ENCODE measurements at places on chromosomes 6 and 20.

GRCh38 chr20:63956664-63957003 is 418 bp upstream of the UCKL1 start:
- no peak for DNase-seq

DNA sequence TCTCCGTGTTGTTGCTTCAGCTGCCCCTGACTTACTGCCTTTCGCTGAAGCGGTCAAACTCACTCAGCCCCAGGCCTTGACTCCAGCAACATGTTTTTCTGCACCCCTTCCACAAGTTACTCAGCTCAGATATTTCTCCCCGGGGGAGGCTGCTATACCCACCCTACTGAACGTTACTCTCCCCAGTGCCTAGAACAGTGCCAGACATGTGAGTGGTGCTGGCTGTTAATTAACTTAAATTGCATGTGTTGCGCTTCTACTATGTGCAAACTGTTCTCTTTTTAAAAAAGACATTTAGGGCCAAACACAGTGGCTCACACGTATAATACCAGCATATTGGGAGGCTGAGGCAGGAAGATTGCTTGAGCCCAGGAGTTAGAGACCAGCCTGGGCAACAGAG is 41.2 kb upstream of the DOK5 start:
- no peak for DNase-seq

GRCh38 chr6:136846046-136846445 is 23.7 kb downstream of the PEX7 start:
- DNase-seq = no peak

GRCh38 chr20:38806855-38807655 is 1.6 kb downstream of the PPP1R16B start:
- peak; percentile 61 for DNase-seq

GRCh38 chr6:68038815-68039408 is 596.2 kb upstream of the ADGRB3 start:
- no peak for DNase-seq

GRCh38 chr6:7979831-7980230 is 69.2 kb upstream of the TXNDC5 start:
- DNase-seq = no peak

DNA sequence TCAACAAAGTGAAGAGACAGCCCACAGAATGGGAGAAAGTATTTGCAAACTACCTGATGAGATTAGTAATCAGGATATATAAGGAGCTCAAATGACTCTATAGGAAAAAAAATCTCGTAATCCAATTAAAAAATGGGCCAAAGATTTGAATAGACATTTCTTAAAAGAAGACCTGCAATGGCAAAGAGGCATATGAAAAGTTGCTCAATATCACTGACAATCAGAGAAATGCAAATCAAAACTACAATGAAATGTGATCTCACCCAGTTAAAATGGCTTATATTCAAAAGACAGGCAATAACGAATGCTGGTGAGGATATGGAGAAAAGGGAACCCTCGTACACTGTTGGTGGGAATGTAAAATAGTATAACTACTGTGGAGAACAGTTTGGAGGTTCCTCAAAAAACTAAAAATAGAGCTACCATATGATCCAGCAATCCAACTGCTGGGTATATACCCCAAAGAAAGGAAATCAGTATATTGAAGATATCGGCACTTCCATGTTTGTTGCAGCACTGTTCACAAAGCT is 65.0 kb downstream of the TOX2 start:
- DNase-seq = no peak

- no peak for DNase-seq
Measured at GRCh38 chr6:136334853-136335252, 45.2 kb upstream of the BCLAF1 start.

DNA sequence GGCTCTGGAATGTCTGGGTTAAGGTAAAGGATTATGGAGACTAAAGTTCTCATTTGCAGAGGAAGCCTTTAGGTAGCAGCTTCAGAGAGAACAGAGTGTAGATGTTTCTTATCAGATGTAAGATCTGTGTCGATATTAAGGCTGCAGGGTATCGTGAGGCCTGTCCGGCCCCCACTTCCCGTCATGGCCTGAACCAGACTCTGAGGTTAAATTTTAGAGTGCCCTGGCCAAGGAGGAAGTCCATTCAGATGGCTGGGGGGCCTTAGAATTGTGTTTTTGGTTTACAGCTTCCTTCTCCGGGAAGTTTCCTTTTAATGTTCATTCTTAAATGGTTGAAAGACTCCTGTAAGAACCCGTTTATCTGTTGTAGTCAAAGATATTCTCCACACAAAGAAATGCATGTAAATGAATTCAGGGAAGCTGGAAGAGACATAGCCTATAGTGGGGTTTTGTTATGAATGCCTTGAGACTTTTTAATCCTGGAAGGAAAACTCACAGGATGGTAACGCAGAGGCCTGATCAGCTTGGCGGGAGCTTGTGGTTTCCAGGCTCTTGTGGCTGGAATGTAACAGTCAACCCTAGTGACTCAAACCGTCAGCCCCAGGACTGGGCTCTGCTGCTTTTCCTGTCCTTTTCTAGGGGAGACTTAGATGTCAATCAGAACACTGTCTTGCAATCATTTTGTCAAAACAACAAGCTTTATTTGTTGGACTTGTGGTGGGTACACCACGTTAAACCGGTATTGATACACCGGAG is 34.7 kb downstream of the KIF25 start:
- DNase-seq = no peak

GRCh38 chr6:22556266-22556665 is 13.1 kb upstream of the HDGFL1 start:
- no peak for DNase-seq

GRCh38 chr6:84601366-84601765 is 163.0 kb downstream of the TBX18 start:
- no peak for DNase-seq

DNA sequence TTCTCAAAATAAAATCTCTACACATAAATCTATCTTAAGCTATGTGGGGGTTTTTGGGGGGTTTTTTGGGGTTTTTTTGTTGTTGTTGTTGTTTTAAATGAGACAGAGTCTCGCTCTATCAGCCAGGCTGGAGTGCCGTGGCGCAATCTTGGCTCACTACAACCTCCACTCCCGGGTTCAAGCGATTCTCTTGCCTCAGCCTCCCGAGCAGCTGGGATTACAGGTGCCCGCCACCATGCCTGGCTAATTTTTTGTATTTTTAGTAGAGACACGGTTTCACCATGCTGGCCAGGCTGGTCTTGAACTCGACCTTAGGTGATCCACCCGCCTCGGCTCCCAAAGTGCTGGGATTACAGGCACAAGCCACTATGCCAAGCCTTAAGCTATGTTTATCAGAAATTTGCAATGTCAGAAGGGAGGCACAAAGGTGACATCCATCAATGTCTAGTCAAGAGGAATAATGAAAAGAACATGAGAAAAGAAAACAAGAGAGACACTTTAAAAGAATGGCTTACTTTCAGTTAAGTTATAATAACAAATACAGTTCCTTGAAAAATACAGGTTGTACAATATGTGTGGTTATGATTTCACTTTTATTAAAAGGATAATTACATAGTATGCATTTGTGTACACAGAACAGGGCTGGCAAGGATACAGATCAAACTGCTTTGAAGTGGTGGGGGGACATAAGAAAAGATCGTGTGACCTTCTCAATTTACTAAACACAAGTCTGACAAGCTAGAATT is 28.6 kb downstream of the SLC23A2 start:
- DNase-seq = no peak

- peak; percentile 55 for DNase-seq
Measured at GRCh38 chr20:653110-653589, at the start of gene SRXN1. SRXN1 (minus strand) TSS chr20:653200; CDS start chr20:653185, 15 bp downstream.

GRCh38 chr6:19159561-19159960 is 677.6 kb upstream of the ID4 start:
- DNase-seq = no peak

DNA sequence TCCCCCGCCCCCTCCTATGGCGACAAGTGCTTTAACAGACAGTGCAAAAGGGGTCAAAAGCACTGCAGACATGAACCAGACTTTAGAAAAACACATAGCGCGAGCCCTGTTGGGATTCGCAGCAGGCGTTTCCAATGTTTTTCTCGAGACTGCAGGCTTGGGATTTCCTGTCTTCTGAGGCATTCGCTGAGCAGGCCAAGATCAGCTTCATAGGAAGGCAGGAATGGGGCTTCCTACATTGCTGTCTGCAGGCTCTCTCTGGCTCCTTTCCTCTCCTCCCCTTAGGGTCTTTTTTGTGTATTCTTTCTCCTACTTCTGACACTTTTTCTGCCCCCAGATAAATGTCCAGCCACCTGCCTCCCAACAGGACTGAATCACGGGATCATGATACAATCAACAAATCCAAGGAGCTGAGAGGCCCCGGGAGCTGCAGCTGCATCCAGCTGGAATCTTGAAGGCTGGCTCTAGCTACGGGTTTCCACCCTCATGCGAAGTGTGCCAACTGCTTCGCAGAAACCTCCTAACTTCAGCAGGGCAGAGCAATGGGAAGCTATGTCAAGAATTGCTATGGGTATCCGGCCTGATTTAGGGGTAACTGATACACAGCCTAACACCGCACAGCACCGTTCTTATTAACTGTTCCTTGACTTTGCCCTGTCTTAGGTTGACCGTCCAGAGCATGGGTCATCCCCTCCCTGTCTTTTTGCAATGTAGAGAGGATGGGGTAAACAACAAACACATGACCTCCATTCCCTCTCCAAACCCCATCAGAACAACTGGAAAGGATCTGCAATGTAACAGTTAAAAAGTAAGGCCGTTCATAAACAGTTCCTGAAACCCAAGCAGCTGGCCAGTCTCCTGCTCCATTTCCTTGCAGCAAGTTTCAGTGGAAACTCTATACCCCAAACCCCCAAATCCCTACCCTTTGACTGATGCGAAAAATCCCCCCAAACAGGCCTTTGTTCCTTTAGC is 31.5 kb downstream of the SNX5 start:
- no peak for DNase-seq

GRCh38 chr6:144244688-144245087 is 40.4 kb upstream of the UTRN start:
- DNase-seq = no peak

DNA sequence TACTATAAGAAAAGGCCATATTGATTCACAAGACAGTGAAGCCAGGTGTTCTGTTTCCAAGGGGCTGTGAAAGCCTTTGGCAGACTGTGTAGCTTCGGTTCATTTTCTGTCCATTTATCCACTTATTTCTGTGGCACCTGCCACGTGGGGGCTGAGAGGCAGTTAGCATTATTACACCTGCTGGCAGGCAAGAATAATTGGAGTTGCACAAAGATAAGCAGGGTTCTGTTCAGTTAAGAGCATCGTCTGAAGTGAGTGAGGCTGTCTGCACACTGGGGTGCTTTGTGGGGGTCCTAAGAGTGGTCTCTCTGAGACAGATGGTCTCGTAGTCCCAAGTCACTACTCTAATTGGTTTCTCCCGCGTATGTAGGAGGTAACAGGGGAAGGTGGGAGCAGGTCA is 60.6 kb upstream of the CCN6 start:
- no peak for DNase-seq

- DNase-seq = no peak
Measured at GRCh38 chr20:32600681-32601237, 15.6 kb upstream of the NOL4L start.

GRCh38 chr20:19813846-19814640 is 56.0 kb downstream of the RIN2 start:
- no peak for DNase-seq

GRCh38 chr6:4936681-4937041 is 67.2 kb downstream of the RPP40 start:
- DNase-seq = no peak

GRCh38 chr6:155313602-155314091 is 637 bp downstream of the TFB1M start:
- no peak for DNase-seq

DNA sequence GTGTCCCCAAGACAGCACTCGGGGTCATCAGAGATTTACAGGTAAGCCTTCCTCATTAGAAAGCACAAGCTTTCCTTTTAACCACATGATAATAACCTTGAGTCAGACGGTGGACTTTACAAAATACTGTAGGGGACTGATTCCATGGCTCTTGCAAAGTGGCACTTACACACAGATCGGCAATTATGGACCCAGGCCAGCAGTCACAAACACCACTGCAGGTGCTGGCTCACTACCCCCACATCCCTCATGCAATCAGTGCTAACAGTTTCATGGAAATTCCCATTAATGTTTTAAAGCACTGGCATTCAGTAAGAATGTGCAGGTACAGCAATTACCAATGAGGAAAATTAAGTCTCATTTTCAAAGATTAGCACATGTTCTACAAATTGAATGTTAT is 516.5 kb downstream of the PRKN start:
- DNase-seq = no peak

DNA sequence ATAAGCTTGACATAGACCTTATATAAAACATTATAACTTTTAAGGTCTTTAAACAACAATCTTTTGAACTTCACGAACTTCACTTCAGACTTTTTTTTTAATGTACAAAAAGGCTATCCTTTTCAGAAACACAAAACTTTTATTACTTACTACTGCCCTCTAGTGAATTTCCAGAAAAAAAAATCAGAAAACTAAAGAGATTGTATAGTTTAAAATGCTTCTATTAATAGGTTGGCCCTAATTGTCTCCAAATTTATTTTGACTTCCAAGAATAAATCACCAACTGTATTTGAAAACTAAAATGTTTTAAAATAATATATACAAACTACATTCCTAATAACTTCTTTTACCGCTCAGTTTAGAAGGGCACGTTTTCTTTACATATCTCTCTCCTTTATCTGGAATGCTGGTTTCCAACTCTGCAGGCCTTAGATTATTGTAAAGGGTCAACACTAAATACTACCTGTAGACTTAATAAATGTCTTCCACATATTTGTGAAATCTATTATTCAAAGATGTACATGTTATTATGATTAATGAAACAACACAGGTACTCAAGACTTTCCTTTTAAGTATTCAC is 66.8 kb downstream of the LMBRD1 start:
- no peak for DNase-seq

DNA sequence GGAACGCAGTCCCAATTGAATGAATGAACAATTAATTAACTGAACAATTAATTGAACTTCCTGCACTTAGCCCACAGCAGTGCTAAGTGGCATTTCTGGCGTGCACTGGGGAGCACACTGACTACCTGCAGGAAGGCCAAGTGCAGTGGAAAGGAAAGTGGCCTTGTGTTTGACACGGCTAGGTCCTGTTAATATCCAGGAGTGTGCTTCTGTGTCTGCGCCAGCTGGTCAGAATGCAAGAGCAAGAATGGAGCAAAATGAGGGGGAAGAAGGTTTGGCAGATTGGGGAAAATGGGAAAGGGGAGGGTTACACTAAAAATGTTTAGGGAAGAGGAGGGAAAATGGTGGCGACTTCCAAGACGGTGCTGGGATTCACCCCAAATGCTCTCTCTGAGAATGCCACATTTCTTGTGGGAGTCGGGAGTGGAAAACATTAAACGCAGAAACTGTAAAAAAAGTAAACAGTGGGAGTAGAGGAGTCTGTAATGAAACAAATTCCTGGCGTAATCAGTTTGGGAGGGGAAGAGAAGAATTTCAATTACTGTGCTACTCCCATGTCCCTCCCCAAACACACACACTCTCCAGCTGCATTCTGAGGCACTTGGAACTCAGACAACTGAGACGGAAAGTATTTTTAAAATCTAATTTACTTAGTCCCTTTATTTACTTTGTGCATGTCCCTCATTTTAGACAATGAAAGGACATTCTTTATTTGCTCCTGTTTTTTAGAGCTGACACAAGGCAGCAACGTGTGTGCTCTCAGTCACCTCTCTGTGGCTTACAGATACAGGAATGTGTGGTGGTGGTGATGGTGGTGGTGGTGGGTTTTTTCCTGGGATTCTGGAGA is 64.1 kb downstream of the CLIC5 start:
- DNase-seq = no peak
